ENCODE measurements at places on chromosomes 2 and 18. TPM values are rescaled to one million over a fixed set of nuclear protein-coding genes. Genes with fewer than 3 reads are reported as not detected.
A peak's percentile ranks its signal among the peaks of the same experiment; 100 is the strongest.

GRCh38 chr2:189020179-189020578 lies 46.0 kb downstream of the COL3A1 start:
- no peak for DNase-seq

GRCh38 chr18:49788327-49788898 lies 24.9 kb downstream of the ACAA2 start:
- DNase-seq: no peak

DNA sequence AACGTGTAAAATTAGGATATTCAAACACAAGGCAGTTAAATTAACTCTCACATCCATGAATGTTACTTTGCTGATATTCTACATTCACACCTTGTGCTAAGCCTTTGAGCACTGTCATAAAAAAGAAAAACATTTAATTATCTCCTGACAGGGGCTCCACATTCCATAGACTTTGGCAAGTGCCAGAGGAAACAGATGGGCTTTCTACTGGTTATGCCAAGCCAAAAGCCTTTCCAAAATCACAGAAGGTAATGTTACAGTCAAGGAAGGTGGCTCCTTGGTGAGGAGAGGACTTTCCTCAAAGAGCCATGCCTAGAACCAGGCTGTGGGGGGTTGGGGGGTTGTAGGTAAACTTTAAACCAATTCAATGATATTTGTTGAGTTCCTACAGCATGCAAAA lies 12.4 kb downstream of the MYO5B start:
- no peak for DNase-seq

GRCh38 chr2:43906448-43907109 lies 67.8 kb downstream of the ABCG8 start:
- no peak for DNase-seq

DNA sequence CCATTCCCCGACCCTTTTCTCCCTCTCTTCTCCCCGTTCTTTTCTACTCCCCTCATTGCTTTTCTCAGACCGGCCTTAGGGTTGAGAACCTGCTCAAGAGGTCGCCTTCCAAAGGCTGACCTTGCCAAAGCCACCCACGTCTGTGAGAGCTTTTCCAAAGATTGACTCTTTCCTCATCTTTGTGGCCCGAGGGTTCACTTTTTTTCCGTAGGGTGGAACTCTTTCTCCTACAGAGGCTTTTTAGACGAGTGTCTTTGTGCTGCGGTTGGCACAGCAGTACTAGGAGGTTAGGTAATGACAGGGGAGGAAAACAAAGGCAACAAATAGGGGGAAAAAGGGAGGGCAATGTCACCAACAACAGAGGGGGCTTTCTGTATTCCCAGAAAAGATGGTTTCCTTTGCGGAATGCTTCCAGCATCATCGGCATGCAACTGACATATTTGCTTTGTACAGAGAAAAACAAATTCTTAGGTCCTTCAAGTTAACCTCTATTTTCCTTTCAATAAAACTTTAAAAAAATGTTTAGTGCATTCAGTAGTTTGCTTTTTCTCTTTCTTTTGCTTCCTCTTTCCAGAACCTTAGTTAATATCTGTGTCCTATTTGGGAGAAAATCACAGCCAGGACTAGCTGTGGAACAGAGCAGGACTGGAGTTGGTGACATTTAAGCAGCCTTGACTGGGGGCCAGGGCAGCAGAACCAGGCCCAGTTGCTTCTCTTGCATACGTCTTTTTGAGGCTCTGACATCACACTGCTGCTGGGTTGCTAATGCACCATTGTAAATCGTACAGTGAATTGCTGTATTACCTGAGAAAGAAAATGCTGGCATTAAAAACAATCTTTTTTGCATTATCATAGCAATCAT lies 188.1 kb upstream of the FANCL start:
- no peak for DNase-seq

ACTG2 gene
- total RNA-seq: 53.1 TPM

- peak; percentile 37 for DNase-seq
Observed at GRCh38 chr2:240930631-240931318, 24.6 kb downstream of the CROCC2 start.

DNA sequence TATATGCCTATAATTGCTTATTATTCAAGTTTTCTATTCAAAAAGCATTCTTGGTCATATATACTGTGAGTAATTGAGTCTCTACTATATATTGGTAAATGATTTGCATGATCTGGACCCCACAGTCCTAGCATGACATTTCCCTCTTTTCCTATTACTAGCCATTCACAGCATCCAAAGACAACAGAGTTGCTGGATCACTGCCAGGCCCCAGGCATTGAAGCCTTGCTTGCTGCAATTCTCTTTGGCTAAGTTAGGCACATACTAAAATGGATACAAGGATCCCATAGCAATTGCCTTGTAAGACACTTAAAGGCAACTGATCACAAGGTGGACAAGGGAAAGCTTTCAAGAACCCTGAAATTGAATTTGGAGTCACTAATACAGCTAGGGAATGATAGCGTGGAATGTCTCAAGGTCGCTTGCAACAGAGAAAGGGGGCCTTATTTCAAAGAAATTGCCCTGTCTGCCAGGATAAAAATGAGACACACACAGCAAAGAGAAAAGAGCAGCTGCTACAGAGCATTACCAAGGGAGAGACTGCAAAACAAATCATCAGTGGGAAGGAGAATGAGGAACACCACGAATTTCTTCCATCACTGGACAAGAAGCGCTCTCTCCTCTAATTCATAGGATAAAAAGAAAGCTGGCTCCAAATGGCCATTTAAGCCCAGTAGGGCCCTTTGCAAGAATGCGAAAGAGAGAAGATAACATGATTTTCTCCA lies 77.1 kb upstream of the EPHA4 start:
- no peak for DNase-seq

- DNase-seq: no peak
Observed at GRCh38 chr2:221780281-221780688, 208.2 kb upstream of the EPHA4 start.

PRSS56 gene
- not detected for total RNA-seq

GRCh38 chr2:217611056-217611455 lies 391.7 kb downstream of the TNS1 start:
- DNase-seq: no peak

HJURP gene
- 3.6 TPM for total RNA-seq

GRCh38 chr18:12255626-12256026 lies 1.5 kb downstream of the CIDEA start:
- DNase-seq: no peak

DNA sequence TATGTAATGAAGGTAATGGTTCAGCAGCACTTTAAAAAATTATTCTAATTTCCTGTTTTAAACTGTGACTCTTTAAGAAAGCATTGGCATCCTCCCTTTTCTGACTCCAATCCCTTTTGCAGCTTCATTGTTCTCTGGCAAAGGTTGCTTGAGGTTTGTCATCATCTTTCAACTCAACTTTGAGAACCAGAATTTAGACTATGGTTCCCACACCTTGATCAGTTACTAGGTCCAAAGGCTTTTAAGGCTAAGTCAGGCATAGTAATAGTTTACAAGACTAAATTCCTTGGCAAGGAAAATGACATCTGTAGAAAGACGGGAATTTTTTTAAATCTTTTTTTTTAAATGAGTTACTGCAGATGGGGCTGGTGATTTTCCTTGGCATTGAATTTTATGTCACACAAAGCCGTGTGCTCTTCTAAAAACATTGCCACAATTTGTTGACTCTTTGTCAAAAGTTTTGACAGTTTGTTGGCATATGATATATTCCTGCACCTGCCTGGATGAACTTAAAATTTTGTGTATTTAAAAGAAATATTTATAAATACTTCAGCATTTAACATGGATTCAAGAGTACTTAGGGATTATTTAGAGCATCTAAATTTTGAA lies 451.0 kb downstream of the MEIS1 start:
- DNase-seq: no peak

DNA sequence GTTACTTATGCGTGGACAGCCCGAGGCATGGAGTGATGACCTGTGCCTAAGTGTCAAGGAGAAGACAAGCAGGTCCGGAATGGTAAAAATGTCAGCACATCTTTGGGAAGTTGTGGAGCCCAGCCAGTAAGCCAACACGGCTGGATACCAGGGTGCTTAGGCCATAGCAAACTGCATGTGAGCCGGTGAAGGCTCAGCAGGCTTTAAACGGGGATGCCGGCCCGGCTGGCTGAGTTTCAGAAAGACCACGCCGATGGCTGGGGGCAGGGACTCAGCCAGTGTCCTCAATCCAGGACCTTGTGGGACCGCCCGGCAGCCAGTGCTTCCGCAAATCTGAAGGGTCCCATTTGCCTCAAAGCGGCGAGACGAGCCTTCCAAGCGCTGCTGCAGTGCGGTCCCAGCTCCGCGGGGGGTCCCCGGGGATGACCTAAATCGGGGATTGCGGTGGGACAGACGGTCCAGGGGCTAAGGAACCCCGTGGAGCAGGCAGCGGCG lies 946 bp upstream of the AGAP1 start:
- DNase-seq: no peak

DNA sequence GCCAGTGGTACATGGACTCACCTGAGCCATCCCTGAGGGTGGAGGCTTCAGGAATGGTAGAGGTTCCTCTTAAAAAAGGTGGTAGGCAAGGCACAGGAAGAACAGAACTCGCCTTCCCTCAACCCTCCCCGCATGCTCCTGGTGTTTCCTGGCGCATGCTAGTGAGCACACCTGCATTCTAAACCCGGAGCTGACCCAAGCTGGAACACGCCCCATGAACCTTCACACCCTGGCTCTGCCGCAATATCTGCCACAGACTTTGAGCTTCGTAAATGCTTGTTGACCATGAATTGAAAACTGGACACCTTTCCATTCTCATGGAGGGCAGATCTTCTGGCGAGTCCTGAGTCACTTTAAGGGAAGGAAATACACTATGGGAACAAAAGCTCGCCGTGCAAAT lies 601.3 kb upstream of the RAB6C start:
- DNase-seq: no peak

UNC80 gene
- 0.12 TPM for total RNA-seq

DNA sequence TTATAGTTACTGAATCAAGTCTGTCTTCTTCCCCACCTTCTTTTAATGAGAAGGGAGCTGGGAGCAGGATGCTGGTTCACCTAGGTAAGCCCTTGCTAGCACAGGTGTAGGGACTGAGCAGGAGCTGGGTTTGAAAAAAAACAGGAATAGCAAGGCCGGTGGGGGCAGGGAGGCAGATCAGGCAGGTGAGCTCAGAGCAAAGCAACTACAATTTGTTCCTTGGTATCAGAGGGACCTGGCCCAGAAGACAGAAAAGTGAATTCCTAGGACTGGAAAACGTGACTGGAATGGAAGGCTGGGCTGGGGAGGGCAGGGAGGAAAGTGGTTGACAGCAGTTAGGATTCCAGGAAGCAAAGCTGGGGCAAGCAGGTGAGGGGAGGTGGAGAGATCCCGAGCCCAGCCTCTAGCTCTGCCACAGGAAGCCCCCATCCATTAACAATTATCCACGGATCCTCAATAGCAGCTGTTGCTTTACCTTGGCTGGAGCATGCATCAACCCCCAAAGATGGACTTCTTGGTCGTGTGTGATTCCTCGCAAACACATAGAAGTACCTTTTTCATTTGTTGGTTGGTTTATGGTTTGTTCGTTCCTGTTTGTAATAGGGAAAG lies 118.4 kb downstream of the LNPK start:
- no peak for DNase-seq

DNA sequence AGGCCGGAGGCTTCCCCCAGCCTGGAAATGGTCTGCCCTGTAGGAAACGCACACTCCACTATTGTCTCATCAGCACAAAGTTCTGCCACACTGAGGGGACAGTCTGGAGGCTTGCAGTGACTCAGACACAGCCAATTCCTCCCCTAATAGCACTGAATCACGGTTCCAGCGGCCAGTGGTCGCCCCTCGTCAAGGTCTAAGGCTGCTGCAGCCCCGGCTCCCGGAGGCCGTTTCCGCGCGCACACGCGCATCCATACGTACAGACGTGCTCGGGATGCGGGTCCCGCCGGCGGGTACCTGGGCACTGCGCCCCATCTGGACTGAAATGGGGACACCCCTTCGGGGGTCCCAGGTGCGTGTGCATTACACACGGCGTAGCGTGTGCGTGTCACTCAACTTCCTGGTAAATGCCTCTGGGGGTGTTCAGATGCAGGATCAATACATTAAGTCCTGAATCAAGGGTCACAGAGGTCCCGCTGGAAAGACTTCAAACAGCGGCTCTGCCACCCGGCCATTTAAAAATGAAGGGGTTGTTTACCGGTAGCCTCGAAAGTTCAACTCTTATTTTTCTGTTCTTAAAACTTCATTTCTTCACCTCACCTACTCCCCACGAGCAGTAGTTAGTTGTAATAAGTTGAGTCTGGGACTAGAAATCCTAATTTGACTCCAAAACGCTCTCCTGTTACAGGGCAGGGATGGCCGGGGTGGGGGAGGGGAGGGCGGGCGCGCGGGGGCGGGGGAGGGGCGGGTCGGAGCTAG lies 572 bp upstream of the ZNF516 start:
- DNase-seq: peak; percentile 72

DNA sequence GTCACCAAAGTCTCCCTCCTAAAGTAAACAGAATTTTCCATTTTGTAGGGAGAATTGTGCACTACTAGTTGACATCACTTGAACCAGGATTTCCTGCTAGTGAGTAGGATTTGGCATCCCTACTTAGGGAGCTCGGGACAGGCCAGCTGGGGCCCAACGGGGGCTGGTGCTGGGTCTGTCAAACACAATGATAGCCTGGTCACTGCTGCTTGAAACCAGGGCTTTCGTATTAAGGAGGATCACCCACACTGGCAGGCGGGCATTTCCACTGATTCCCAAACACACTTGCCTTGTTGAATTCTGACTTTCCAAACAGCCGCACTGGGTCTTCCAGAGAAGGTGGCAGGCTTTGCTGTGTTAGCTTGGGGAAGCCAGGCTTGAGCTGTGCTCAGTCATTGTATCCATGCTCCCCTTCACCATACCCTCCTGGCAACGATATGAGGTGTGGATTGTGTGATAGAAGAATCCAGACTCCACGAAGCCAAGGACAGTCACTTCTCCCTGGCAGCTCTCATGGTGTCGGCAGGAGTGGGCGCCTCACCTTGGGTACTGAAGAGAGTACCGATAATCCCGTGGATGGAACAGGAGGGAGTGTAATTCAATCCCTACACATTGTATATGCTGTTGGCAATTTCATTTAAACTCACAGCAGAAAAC lies 7.5 kb downstream of the GDF7 start:
- DNase-seq: no peak

DNA sequence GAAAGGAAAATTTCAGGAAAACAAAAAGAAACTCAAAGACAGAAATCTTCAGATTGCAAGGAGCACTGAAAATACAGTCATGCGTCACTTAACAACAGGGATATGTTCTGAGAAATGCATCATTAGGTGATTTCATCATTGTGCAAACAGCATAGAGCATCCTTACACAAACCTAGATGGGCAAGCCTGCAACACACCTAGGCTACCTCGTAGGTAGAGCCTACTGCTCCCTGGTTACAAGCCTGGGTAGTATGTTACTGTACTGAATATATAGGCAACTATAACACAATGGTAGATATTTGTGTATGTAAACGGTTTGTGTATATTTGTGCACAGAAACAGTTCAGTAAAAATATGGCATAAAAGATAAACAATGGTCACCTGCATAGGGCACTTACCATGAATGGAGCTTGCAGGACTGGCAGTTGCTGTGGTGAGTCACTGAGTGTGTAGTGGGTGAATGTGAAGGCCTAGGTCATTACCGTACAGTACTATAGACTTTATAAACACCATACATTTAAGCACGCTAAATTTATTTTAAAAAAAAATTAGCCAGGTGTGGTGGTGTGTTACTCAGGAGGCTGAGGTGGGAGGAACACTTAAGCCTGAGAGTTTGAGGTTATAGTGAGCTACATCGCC lies 33.4 kb downstream of the SFXN5 start:
- no peak for DNase-seq
